WERI-Rb-1 (cell line): ENCODE measurements at places on chromosomes 11 and 22.

DNA sequence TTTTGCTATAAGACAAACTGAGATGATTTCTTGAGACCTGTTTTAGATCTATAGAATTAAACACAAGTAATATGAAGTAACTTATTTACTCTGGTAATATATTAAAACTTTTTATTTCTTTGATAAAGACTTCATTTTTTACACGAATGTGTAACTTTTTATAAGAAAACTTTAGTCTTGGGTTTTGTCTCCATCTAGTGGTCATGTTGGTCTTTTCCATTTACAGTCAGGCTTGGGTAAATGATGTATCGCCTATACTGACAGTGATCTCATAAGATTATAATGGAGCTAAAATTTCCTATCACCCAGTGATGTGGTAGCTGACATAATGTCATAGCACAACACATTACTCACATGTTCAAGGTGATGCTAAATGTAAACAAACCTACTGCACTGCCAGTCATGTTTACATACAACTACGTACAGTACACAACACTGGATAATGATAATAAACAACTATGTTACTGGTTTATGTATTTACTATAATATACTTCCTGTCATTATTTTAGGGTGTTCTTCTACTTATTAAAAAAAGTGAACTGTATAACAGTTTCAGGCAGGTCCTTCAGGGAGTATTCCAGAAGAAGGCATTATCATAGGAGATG is 7.5 kb upstream of the C11orf97 start:
- no peak for DNase-seq

GRCh38 chr11:91244912-91245311 is 979.7 kb upstream of the FAT3 start:
- DNase-seq, result no peak

GRCh38 chr22:20001082-20001638 is 15.5 kb downstream of the ARVCF start:
- DNase-seq, result no peak

GRCh38 chr11:114077482-114078305 is 18.2 kb downstream of the ZBTB16 start:
- no peak for DNase-seq

GRCh38 chr22:28950617-28951411 is 67.4 kb downstream of the ZNRF3 start:
- no peak for DNase-seq

- DNase-seq, result no peak
Observed at GRCh38 chr11:128179039-128179438, 408.3 kb downstream of the ETS1 start.

- DNase-seq, result no peak
Observed at GRCh38 chr22:33476716-33477115, 418.5 kb upstream of the SYN3 start.

- DNase-seq, result no peak
Observed at GRCh38 chr22:31604137-31604705, 57.8 kb downstream of the PISD start.

DNA sequence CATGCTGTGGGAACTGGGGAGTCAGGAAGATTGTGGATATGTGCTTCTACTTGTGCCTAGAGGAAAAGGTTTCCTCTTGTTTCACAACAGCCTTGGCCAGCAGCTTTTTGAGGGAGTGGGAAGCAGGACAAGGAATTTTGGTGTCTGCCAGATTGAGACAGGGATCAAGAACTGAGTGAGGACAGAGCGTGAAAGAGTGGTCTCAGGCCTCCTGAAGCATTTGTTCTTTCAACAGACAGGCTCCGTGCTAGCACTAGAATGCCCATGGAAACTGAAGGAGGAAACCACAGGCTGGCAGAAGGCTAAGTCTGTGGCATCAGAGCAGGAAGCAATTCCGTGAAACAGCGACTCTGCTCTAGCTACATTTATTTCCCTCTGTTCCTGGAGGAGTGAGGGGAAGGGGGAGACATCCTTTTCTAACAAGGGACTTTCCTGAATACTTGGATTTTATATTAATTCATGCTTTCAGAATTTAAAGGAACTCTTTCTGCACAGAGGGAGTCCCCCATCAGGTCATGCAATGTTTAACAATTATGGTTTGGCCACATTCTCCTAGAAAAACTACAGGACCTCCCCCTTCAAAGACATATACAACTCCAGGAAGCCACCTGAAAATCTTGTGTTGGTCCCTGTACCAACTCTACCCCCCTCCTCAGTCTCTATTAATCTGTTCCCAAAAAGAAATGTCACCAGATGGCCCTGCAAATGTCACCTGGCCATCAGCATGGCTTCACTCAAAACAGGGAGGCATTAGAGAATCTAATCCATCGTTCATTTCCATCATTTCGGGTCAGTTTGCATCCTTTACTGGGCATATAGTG is 96.1 kb downstream of the SYT9 start:
- no peak for DNase-seq

DNA sequence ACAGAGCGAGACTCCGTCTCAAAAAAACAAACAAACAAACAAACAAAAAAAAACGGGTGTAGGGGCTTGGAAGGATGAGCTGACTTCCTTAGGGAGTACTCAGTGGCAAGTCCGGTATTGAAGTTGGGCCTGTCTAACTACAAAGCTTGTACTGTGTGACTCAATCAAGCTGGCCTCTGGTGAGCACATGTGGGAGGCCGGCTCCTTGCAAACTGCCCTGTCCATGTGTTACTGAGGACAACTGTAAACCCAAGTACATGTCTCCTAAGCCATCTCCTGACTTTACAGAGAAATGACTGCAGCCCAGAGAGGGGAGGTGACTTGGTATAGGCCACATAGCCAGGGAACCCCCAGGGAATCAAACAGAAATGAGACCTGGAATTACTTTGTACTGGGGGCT is 11.6 kb downstream of the RIBC2 start:
- DNase-seq, result no peak

DNA sequence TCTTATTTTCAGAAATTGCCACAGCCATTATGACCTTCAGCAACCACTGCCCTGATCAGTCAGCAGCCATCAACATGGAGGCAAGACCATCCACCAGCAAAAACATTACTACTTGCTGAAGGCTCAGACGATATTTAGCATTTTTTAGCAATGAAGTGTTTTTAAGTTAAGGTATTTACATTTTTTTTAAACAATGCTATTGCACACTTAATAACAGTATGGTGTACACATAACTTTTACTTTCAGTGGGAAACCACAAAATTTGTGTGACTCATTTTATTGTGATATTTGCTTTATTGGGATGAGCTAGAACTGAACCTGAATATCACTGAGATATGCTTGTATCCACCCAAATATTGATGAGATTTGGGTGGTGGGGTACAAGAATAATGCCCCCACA is 110.9 kb downstream of the TSPAN18 start:
- DNase-seq, result no peak

GRCh38 chr11:64356498-64357411 is 2.2 kb upstream of the RPS6KA4 start:
- DNase-seq, result peak; percentile 91

GRCh38 chr22:43002202-43002586 is 12.8 kb downstream of the PACSIN2 start:
- no peak for DNase-seq

DNA sequence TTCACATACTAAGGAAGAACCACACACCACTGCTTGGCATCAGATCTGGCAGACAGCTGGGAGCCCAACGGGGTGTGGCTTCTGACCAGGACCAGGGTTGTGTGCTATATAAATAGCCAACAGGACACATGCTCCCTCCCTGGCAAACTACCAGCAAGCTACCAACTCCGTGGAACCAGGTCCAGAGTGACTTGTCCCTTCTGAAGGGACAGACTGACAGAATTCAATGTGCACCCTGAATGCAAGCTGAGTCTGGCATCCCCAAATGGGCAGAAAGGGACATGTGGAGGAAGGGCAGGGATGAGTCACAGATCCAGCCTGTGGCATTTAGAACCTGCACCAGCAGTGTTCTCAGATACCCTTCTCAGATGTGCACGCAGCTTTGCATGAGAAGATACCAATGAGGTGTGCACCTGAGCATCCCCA is 92.9 kb downstream of the MICAL3 start:
- no peak for DNase-seq
